Fibroblast of the conjunctiva (primary cell): ENCODE measurements at places on chromosomes 2 and 18.
A peak's percentile ranks its signal among the peaks of the same experiment; 100 is the strongest.

- DNase-seq: peak; percentile 38
Measured at GRCh38 chr2:168528469-168528868, 72.4 kb downstream of the CERS6 start.

DNA sequence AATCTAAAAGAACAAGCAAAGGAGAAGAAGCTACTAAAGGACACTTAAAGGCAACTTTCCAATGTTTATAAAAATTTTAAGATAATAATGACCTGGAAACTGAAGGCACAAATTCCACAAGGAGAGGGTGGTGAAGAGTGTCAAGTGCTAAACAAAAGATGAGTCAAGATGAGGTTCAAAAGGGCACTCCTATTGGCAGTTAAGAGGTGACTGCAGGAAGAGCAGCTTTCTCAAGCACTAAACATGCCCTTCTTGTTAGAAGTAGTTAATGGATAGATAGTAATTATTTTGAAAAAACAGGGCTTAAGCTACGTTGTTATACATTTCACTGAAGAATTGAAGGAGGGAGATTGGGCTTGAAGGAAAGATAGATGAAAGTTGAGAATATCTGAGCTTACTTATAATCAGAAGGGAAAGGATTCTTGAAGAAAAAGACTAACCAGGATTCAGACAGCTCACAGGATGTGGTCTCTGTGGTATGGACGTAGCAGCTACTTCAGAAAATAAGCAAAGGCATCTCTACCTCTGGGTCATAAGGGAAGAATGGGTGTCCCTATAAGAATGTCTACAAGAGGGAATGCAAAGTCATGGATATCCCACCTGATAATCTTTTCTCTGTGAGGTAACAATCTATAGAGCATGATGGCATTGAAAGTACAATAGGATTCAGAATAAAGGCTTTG, 454.7 kb upstream of the SLC39A10 start:
- DNase-seq: no peak

GRCh38 chr2:237060534-237061312, 25.0 kb upstream of the COPS8 start:
- peak; percentile 70 for DNase-seq

- DNase-seq: no peak
Measured at GRCh38 chr2:239005586-239005985, 157.7 kb downstream of the TWIST2 start.

GRCh38 chr2:201049455-201049854, 22.0 kb downstream of the HYCC2 start:
- DNase-seq: no peak

DNA sequence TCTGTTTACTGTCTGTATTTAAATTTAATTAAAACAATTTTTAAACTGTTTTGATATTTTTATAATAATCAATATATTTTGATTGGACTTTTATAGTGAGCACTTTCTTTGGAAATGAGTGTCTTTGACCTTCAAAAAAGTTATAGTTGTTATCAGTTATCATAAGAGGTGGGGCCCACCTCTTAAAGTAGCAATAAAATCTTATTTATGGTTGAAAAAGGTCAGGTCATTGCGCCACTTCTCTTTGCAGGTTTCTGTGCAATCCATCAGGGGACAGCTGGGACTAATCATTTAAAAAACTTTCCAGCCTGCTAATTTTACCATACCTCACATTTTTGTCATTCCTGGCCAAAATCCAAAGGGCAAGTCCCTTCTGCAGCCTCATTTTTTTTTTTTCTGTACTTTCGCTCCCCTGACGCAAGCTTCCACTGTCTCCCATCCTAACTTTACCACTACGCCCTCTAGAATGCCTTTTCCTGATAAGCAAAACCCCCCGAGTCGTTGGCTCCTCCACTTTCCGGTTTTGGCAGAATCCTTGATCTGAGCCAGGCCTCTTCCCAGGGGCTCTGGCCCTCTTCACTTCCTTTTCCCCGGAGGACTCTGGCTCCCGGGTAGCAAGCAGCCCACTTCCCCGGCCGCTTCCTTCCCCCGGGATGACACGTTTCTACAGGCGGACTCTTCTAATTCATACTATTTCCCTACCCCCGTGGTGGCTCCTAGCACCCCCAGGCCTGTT, 1.1 kb upstream of the SEH1L start:
- peak; percentile 80 for DNase-seq
